GM13977 (cell line): ENCODE measurements at places on chromosomes 5 and 9.
A peak's percentile ranks its signal among the peaks of the same experiment; 100 is the strongest.

GRCh38 chr5:32827981-32828380 lies 116.9 kb downstream of the NPR3 start:
- no peak for DNase-seq

GRCh38 chr9:4798281-4799032 lies 5.7 kb downstream of the RCL1 start:
- DNase-seq: no peak

GRCh38 chr9:9893837-9894236 lies 719.0 kb downstream of the PTPRD start:
- no peak for DNase-seq

- no peak for DNase-seq
Observed at GRCh38 chr5:65986050-65986451, 59.7 kb downstream of the ERBIN start.

GRCh38 chr9:104260004-104260403 lies 165.9 kb downstream of the SMC2 start:
- no peak for DNase-seq

- no peak for DNase-seq
Observed at GRCh38 chr5:151682751-151683331, 3.9 kb downstream of the SPARC start.

- no peak for DNase-seq
Observed at GRCh38 chr5:87054821-87055220, 212.9 kb upstream of the RASA1 start.

- DNase-seq: no peak
Observed at GRCh38 chr9:113756476-113757192, 119.5 kb upstream of the ZNF618 start.

GRCh38 chr9:35518225-35518821 lies 28.4 kb downstream of the RUSC2 start:
- no peak for DNase-seq

DNA sequence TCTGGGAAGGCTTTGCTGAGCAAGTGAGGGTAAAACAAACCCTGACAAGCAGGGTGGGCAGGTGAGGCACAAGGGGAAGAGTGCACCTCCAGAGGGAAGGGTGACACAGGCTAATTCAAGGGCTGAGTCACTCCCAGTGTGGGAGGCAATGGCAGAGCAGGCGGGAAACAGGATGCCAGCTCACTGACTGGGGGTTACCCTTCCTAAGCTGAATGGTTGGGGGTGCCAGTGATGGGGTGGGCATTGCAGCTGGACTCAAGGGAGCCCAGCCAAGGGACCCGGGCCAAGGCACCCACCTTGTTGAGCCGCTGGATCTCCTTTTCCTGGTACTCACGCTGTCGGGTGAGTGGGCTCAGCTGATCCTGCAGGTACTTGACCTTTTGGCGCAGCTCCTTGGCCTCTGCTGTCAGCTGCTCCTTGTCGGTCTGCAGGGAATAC lies 18.4 kb downstream of the GPX3 start:
- DNase-seq: no peak

- DNase-seq: peak; percentile 52
Observed at GRCh38 chr5:179166886-179167841, 107.0 kb downstream of the ZNF354C start.
